Stomach (tissue), 19 donors: ENCODE measurements at places on chromosomes 7 and 10.

DNA sequence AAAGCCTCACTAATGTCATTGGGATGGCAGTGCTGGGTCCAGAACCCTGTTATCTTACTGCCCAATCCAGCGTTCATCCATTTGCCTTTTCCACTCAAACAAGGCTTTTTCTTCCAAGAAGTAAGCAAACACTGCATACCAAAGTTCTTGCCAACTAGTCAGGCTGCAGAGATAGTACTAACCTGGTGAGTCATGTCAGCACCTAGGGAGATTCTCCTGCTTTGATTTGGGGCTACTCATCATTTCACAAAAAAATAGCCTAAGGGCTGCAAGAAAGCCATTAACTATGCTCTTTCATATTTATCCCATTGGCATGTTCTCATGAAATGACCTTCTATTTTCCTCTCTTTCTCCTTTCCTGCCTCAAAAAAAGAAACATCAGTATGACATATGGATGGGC is 142.6 kb downstream of the TWIST1 start:
- H3K36me3 ChIP-seq: no peaks in the 10 kb centered on the region
- no peaks in the 10 kb centered on the region for H3K4me1 ChIP-seq
- DNase-seq: no peak
- no peak overlapping the region for H3K4me3 ChIP-seq
- H3K27me3 ChIP-seq: no peaks in the 10 kb centered on the region

DNA sequence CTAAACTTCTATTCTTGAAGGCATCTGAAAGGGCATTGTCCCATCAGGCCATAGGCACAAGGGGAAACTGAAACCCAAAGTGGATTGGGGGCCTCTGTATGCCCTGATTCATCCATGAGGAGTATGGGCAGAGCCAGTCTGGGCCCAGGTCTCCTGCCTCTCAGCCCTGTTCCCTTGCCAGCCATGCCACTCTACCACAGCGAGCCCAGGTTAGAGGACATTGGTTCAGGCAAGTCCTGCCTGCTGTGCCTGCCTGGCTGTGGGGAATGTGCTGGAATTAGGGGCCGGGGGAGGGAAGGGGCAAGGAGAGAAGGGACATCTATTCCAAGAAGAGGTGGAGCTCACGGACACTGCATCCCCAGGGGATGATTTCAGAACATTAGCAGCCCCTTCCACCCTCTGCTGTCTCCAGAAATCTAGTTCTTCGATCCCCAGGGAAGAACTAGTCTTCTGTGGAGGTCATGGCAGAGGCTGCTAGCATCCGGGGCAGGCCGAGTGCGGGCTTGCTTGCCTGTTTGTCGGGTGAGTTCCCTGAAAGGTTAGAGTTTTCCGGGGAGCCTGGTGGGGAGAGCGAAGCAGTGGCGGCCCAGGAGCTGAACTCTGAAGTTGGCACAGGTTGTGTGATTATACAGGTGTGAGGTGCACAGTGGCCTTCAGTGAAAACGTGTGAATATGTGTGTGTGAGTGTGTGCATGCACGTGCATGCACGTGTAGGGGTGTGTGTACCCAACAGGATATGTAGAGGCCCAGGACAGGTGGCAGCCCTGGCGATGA is 37.8 kb downstream of the TBATA start:
- H3K27ac ChIP-seq: no peak overlapping the region
- no peak overlapping the region for H3K4me3 ChIP-seq
- peaks cover 14% of the 10 kb centered on the region for H3K4me1 ChIP-seq
- no peak for DNase-seq

DNA sequence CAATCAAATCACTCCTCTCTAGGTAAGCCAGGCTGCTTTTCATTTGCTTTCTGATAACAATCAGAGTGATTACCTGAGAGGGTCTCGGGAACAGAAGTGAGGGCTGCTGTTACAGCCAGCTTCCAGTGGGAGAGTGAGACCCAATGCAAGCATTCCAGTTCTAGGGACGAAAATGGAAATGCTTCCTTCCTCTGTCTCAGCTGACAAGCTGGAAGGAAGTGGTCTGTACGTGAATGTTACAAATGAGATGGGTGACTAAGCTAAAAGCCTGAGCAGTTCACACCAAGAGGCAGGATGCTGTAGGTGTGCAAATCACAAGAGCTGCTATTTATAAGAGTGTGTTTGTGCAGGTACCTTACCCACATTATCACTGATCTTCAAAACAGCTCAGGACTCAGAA is 772.4 kb downstream of the GRID1 start:
- DNase-seq: no peak
- H3K4me1 ChIP-seq: no peaks in the 10 kb centered on the region
- H3K36me3 ChIP-seq: no peaks in the 10 kb centered on the region
- no peak overlapping the region for H3K4me3 ChIP-seq

DNA sequence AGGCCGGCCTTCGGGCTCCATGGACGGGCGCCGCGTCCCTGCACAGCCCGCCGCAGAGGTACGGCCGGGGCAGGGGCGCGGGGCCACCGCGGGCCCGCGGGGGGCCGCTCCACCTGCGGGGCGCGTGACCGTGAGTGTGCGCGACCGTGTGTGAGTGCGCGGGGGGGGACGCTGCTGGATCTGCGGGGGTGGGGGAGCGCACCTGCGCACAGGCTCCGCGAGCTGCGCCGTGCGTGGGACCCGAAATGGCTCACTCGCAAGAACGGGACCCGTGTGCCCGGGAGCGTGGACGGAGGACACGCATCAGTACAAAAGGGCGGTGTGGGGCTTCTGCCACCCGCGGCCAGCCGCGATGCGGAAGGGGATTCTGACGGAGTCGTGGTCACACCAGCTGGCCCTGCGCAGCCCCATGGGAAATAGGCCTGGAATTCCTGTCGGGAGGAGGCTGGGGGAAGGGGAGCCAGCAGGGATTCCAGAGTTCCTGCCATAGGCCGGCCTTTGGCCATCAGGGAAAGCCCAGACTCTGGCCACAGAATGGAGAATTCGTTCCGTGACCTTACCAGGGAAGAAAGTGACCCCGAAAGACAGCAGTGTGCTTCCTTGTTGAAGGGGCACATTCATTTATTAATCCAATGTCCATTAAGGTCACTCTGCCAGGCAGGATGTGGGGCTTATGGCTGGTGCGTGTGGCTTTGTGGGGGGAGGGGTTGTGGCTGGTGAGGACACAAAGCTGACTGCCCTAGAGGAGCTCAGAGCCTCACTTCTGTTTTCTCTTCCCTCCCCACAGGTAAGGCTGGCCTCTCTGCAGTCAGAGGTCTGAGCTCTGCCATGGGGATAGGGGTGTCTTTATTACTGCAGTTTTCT is 494 bp downstream of the REPIN1 start:
- H3K36me3 ChIP-seq: peaks cover 35% of the 10 kb centered on the region
- H3K4me1 ChIP-seq: peaks cover 68% of the 10 kb centered on the region
- H3K27ac ChIP-seq: peak overlapping the region; percentile 94
- H3K27me3 ChIP-seq: no peaks in the 10 kb centered on the region
- DNase-seq: peak; percentile 63

DNA sequence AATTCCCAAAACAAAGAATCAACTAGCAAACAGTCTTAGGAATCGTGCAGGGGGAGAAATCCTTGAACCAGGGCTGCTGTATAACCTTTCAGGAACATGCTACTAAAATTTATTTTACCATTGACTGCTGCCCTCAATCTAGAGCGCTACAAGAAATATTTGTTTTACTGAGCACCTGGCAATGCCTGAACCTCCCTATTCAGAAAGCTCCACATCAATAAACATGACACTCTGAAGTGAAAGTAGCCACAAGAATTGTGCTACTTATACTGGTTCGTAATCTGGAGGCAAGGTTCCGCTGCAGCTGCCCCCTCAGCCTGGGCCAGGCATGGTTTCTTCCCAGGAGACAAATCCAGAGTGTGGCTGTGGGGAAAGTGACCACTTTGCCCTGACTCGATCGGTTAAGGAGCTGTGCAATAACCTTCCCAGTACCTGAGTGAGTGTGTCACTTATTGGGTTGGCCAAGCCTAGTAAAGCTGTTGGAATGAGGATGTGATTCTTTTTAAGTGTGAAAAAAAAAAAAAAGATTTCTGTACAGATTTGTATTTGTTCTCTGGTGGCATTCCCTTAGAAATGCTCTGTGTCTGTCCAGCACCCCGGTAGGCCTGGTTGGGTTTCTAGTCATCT is 7.7 kb downstream of the VWA2 start:
- no peaks in the 10 kb centered on the region for H3K27me3 ChIP-seq
- H3K4me3 ChIP-seq: no peak overlapping the region
- H3K36me3 ChIP-seq: no peaks in the 10 kb centered on the region
- H3K4me1 ChIP-seq: peaks cover 41% of the 10 kb centered on the region
- H3K27ac ChIP-seq: peak overlapping the region; percentile 62

DNA sequence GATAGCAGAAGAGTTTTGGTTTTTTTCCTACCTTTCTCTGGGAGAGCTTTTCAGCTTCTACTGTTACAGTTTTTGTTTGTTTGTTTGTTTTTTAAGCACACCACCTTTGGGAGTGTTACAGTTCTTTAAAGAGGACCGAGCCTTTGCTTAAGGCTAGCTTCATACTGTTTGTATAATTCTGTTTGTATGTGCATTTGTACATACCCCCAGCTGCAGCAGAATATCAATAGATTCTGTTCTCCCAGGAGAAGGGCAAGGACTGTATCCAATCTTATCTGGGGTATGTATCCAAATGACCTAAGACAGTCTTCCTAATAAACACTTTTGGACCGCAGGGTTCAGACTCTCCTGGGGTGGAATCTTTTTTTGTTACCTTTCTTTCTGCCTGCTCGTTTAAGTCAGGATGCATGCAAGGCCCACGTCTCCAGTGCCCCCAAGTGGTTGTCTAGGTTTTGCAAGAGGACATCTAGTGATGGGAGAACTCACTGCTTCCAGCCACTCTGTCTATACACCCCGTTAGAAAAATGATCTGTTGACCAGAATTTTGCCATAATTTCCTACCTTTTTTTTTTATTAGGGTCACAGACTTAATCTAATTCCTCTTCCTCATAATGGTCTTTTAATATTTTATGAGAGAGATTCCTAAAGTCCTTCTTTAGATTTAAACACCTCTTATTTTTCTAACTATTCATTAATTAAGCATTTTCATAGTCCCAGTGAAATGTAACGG is 23.9 kb downstream of the NRF1 start:
- H3K4me3 ChIP-seq: no peak overlapping the region
- H3K36me3 ChIP-seq: no peaks in the 10 kb centered on the region
- no peaks in the 10 kb centered on the region for H3K27me3 ChIP-seq
- no peak overlapping the region for H3K27ac ChIP-seq
- H3K4me1 ChIP-seq: no peaks in the 10 kb centered on the region

DNA sequence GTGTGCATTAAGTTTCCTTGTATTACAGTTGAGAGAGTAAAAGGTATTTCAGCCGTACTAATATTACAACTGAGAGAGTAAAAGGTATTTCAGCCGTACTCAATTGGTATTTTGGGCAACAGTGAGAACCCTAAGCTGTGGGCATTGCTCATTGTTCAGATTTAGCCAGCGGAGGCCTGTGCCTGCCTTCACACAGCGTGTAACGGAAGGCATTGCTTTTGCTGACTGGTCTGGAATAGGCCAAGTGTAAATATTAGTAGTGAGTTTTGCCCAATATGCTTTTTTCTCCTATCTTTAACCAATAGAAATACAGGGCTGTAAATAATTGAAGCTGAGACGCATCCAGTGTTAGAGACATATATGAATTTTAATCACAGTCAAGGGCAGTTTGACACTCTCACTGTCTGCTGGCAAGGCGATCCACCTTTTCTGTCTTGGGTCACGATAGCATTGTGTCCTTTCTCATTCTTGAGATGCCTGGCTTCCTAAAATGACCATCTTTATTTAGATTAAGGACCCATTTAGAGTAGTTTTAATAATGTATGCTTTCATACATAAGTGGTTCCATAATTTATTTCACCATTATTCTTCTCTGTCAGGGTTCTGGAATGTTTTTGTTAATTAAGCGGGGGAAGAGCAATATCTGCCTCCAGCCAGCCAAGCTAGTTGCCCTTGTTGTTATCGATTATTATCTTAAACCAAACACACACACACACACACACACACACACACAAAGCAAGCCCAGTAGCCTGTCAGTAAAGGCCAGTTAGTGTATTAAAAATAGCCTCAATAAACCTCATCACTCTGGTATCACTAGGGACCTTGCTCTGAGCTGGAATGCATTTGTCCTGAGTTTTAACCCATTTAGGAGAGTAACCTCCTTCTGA is 130.7 kb downstream of the CELF2 start:
- H3K27me3 ChIP-seq: no peaks in the 10 kb centered on the region
- H3K4me1 ChIP-seq: peaks cover 71% of the 10 kb centered on the region
- no peak overlapping the region for H3K4me3 ChIP-seq
- peak overlapping the region; percentile 26 for H3K27ac ChIP-seq

- no peak overlapping the region for H3K27ac ChIP-seq
- no peak overlapping the region for H3K4me3 ChIP-seq
- H3K27me3 ChIP-seq: no peaks in the 10 kb centered on the region
- DNase-seq: no peak
- H3K36me3 ChIP-seq: peaks cover 45% of the 10 kb centered on the region
Measured at GRCh38 chr7:44213206-44213876, 12.6 kb downstream of the YKT6 start.

DNA sequence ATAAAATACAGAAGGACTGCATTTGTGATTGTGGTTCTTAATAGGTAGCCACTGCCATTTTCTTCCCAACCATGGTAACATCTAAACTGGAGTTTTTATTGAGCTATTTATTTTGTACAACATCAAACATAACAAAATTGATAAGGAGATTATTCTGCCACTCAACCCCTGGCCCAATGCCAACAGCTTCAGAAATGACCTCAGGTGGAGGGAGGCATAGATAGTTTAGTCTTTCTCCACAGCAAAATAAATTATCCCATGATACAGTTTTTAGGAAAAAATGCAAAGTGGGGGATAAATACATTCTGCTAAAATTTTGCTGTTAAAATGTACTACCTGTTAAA is 57.6 kb downstream of the LRRTM3 start:
- H3K4me3 ChIP-seq: no peak overlapping the region
- DNase-seq: peak; percentile 56
- H3K36me3 ChIP-seq: no peaks in the 10 kb centered on the region
- H3K27me3 ChIP-seq: no peaks in the 10 kb centered on the region
- no peak overlapping the region for H3K27ac ChIP-seq

GRCh38 chr7:106865130-106866041 is at the start of gene PIK3CG:
Gene PIK3CG (plus strand): TSS chr7:106865282. CDS start chr7:106867562, 2,280 bp downstream.
- no peaks in the 10 kb centered on the region for H3K36me3 ChIP-seq
- DNase-seq: peak; percentile 54
- H3K27me3 ChIP-seq: no peaks in the 10 kb centered on the region
- H3K27ac ChIP-seq: no peak within 1 kb of the TSS

DNA sequence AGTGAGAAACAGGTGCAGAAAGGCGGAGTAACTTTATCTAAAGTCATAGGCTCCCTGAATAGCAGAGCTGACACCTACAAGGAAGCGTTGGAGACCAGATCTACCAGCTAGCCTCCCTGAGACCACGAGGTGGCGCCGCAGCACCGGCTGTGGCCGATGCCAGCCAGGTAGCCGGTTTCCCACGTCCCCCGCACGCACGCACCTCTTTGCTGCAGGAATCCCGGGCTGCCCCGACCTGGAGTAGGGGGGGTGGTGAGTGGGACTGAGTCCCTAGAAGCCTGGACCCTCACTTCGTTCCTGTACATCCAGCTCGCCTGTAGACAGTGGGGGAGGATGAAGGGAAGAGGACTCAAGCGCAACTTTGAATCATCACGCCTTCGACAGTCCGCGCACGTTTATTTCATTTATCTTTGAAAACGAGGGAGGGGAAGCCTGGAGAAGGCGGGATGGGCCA is 3.7 kb downstream of the ELOVL3 start:
- H3K4me3 ChIP-seq: peak overlapping the region; percentile 48
- DNase-seq: peak; percentile 95
- no peak overlapping the region for H3K27ac ChIP-seq
